ENCODE measurements at places on chromosomes 2 and 18.

DNA sequence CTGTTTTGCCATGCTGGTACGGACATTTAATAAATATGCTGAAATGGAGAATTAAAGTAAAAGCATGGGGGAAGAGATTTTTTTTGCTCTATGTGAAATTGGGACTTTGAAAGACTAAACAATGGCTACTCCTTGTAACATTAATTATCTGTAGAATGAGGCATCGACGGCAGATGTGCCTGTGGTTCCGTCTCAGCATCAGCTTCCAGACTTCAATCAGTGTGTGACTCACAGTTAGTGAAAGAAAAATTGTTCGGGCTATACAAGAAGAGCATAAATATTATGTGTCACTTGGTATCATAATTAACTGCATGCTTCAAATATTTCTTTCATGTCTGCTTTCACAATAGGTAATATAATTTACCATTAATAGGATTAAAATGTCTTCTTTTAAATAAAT is 117.0 kb upstream of the SMIM21 start:
- DNase-seq, result no peak

DNA sequence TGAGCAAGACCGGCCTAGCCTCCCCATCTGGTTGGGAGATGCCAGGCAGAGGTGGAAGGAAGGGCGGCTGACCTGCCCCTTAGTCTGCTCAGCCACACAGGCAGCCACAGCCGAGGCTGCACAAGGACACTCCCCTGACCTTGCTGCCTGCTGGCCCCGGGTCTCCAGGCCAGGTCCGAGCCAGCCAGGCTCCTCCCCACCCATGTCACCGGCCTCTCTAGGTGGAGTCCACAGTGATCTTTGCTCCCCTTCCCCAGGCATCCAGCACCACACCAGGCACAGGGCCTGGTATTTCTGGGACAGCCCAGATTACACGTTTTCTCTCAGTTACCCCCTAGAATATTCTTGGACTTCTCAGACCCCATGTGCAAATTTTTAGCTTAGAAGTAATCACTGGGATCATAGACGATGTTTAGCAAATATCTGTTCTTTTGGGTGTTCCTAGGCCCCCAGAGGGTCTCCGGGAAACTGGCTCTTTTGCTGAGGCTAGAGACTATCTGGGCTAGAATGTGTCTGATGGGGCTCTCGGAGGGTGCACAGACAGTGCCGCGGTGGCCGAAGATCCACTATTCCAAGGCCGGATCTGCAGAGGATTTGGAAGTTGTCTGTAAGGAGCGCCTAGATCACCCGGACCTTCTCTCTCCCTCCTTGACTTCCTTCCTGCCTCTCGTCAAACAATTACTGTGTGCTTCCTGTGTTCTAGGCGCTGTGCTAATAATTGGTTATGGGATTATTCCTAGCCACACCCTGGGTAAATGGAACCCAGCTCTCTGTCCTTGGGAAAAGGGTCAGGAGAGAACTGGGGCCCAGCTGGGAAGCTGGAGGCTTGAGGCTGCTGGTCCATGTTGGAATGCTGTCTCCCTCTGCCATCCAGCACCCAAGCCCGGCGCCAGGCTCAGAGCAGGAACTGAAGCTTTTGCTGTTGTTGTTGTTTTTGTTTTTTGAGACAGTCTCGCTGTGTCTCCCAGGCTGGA is 46.9 kb downstream of the ODC1 start:
- DNase-seq, result no peak

GRCh38 chr2:85741211-85741832 is 12.5 kb upstream of the ATOH8 start:
- DNase-seq, result no peak

DNA sequence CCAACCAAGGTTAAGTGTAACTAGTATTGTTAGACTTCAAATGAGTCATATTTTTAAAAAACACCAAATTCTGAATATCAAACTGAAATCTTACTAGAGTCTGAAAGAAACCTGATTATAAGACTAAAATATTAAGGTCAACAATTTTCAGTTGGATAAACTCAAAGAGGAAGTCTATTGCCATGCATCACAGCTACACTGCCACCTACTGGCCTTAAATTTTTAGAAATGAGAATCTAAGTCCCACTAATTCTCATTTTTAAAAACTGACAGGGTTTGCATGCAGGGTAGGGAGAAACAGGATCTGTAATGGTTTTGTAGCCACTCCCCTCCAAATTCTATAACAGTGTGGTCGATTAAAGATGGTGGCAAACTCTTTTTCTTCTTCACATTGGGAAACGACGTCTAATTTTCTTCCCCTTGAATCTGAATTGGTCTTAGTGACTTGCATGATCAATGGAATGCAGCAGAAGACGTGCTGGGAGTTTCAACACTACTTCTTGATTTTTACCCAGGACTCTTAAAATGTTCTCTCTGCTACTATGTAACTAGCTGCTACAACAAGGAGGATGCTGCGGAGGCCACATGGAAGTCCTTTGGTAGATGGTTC is 176.1 kb upstream of the SESTD1 start:
- DNase-seq, result peak; percentile 10

GRCh38 chr2:26892922-26893524 is 45.1 kb downstream of the DPYSL5 start:
- DNase-seq, result no peak

DNA sequence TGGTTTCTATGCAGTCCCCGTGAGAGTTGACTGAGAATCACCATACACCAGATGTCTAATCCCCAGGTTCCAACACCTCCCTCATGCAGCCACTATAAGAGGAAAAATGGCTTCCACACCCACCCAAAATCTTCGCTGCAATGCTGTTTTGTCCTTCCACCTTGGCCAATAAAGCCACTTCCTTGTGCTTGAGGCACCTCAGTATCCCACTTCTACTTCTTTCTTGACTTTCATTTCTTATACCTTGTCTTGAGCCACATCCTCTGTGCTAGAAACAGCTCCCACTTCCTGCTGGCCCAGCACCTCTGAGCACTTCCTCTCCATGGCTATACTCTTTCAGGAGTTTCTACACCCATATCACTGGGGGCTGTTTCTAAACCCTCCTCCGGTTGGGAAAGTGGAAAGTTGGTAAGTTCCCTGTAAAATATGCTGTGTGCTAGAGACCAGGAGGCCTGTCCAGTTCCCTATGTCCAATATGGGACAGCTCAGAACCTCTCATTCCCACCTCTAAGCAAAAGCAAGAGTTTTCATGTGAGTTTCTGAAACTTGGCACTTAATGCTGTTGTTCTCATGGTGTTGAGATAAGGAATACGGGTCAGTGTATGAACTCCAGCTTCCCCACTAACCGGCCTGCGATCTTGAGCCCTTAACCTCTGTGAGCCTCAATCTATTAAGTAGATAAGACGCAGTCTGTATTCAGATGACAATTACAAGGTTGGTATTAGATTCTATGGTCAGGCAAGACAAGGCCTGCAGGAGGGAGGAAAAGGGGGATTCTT is 209.1 kb upstream of the ID2 start:
- DNase-seq, result no peak

- DNase-seq, result no peak
Observed at GRCh38 chr2:148643421-148643820, 1.1 kb upstream of the EPC2 start.

GRCh38 chr18:27954226-27954625 is 222.7 kb downstream of the CDH2 start:
- DNase-seq, result no peak

- peak; percentile 27 for DNase-seq
Observed at GRCh38 chr18:9771261-9771976, 63.3 kb downstream of the RAB31 start.

DNA sequence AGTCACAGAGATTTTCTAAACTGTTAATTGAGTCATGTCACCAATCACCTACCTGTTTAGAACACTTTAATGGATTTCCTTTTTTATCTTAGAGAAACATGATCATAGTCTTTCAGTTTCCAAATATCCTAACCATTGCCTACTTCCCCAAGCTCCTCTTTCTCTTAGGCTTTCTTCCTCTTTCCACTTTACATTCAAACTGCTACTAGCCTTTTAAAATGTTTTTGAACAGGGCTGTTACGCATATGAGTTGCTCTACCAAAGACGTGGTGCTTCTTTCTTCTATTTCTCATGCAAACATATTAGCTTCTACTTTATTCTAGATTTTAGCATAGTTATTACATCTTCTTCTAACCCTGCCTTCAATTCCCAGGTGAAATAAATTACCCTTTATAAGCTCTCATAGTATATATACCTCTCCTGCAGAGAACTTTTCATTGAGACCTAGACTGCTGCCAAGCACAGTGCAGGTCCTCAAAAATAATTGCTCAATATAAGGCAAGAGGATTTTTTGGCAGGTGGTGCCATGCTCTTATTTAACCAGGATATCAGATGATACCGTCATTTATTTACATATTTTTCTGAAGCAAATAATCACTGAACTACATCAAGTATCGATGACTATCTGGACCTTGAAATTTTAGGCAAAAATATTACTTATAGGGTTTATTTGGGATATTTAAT is 937.1 kb downstream of the TSN start:
- DNase-seq, result peak; percentile 73

GRCh38 chr2:196967116-196967515 is 40.6 kb upstream of the PGAP1 start:
- no peak for DNase-seq

DNA sequence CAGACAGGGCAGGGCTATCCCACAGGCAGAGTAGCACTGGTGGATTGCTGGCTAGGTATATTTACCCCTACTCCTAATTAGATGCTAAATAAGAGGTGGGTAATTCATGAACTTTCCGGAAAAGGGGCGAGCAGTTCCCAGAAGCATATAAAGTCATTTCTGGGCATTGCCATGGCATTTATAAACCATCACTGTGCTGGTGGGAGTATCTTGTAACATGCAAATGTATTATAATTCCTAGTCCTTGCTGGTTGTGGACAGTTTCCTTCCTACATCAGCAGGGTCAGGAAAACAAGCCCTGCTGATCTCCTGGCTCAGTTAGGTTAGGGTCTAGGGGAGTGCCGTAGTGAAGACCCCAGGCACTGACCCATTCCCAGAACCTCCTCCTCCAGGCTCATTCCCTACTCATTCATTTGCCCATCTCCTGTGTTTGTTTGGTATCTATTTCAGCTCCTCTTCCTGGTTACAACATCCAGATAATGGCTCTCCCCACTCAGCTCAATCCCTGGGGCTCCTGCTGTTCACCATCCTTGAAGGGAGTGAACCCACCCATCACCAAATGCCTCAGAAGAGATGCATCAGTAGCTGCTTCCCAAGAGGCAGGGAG is 282.7 kb downstream of the SRBD1 start:
- DNase-seq, result no peak

DNA sequence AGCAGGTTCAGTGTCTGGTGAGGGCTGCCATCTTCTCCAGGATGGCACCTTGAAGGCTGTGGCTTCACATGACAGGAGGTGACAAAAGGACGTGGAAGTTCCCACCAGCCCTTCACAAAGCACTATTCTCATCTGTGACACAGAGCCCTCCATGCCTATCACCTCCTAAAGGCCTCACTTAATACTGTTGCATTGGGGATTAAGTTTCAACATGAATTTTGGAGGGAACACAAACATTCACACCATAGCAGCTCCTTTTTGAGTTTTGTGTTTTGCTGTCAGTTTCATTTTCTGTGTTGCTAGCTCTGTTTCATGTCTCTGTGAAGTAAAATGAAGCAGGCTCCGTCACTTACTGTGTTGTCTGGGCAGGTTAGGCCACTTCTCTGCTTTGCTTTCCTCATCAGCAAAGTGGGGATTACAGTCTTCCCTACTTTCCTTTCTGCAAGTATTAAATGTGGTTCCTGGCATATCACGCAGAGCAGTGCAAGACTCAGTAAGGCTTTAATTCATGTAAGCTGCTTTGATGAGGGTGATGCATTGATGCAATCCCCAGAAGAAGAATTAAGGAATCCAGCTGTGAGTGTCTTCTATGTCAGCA is 31.6 kb downstream of the LIMS1 start:
- DNase-seq, result no peak

GRCh38 chr2:30358351-30358750 is 88.7 kb upstream of the LCLAT1 start:
- DNase-seq, result no peak

- DNase-seq, result peak; percentile 36
Observed at GRCh38 chr2:232668805-232669444, 28.2 kb upstream of the GIGYF2 start.

DNA sequence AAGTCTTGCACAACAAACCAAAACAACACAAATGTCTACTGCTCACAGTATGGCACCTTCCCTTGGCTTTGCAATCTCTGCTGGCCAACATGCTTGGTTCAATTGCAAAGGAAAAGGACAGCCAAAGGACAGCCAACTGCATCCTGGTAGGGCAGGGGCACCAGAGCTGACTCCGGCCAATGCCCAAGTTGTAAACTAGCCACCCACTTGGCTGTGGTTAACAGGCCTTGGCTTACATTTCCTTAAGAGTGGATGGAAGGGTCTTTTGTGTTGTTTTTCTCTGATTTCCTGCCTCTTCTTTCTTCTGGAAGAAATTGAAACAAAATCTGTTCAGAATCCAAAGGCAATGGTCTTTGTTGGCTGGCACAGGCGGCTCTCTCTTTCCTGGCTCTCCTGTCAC is 119.1 kb upstream of the TRIB2 start:
- DNase-seq, result no peak

- no peak for DNase-seq
Observed at GRCh38 chr2:45435316-45435715, 175.8 kb downstream of the SRBD1 start.

GRCh38 chr2:241036964-241037421 is 38.6 kb downstream of the SNED1 start:
- DNase-seq, result no peak

GRCh38 chr2:200483729-200484198 is 26.1 kb downstream of the KCTD18 start:
- DNase-seq, result no peak

DNA sequence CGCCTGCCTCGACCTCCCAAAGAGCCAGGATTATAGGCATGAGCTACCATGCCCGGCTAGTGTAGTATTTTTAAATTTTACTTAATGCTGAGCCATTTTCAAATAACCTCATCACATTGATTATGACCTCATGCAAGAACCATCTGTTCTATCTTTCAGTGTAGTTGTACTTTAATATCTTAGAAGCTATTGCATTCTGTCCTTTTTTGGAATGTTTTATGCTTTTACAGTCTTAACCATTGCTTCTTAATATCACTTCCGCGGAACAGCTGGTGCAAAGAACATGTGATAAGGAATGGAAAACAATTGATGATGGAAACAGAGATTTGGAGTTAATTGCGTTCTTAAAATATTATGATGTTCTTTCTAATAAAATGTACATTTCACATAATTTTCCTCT is 2.7 kb downstream of the GEN1 start:
- no peak for DNase-seq

- DNase-seq, result no peak
Observed at GRCh38 chr18:45248240-45248903, 366.9 kb upstream of the SLC14A2 start.

All from NCI-H1092 treated with DMSO at 0.1 percent for 48 hours (cell line).